CD4-positive, alpha-beta T cell treated with Interleukin-4 for 4 hours (primary cell): ENCODE measurements at places on chromosomes 7 and 10.

GRCh38 chr7:86790383-86790782 lies 146.7 kb downstream of the GRM3 start:
- no peak for DNase-seq

GRCh38 chr7:102431617-102432298 lies 1.6 kb upstream of the ORAI2 start:
- DNase-seq: peak; percentile 86

DNA sequence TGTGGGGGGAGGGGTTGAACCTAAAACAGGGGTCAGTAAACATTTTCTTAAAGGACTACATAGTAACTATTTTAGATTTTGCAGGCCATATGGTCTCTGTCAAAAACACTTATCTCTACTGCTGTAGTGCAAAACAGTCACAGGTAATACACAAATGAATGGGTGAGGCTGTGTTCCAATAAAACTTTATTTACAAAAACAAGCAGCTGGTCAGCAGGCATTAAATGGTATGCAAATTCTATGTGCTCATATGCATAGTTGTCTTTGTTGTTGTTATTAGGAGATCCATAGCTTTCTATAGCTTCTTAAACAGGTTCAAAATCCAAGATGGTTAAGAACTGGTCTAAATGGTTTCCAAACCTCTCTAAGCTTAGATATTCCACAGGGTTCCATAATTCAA lies 302.6 kb downstream of the RNLS start:
- no peak for DNase-seq

- peak; percentile 72 for DNase-seq
Measured at GRCh38 chr10:62433181-62433692, 59.1 kb downstream of the ZNF365 start.
